ENCODE measurements at places on chromosomes 1 and 21.

DNA sequence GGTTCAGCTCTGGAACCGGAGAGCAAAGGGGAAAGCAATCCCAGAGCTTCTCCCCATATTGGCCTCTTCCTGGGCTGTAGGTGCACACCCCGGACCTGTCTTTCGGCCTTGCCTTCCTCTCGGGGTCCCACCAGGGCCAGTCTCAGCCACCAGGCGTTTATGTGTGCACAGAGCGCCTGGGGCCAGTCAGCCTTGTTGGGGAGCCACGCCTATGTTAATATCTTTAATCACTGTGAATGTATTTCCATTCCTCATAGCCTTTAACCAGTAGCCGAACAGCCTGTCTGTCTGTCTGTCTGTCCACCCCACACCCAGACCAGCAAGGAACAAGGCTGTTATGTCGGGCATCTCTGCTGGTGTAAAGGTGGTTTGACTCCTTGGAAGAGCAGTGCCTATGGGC is 18.8 kb downstream of the KCNC4 start:
- DNase-seq = no peak

- DNase-seq = no peak
Measured at GRCh38 chr1:211377539-211378450, 51.2 kb downstream of the TRAF5 start.

DNA sequence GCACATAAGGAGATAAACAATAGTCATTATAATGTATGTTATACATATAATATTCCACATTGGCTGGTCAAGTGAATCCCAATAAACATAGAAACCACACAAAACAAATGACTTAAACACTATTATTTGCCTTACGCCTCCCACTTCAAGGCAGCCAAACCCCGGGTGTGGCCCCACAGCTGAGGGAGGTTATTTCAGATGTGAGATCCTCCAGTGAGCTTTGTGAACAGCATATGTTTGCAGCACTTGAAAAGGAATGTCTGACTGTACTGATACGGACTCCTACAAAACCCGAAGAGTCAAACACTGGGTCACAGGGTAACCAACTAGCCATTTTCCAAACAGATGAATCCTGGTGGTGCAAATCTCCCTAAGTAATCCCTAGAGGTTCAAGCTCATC is 27.1 kb upstream of the DISP1 start:
- no peak for DNase-seq

- DNase-seq = no peak
Measured at GRCh38 chr1:113538225-113538624, 147.9 kb downstream of the MAGI3 start.

DNA sequence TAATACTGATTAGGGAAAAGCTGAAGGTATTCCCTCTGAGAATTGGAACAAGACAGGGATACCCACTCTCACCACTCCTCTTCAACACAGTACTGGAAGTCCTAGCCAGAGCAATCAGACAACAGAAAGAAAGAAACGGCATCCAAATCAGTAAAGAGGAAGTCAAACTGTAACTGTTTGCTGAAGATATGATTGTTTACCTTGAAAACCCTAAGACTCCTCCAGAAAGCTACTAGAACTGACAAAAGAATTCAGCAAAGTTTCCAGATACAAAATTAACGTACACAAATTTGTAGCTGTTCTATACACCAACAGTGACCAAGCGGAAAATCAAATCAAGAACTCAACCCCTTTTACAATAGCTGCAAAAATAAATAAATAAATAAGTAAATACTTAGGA is 78.6 kb downstream of the EXTL2 start:
- DNase-seq = no peak

DNA sequence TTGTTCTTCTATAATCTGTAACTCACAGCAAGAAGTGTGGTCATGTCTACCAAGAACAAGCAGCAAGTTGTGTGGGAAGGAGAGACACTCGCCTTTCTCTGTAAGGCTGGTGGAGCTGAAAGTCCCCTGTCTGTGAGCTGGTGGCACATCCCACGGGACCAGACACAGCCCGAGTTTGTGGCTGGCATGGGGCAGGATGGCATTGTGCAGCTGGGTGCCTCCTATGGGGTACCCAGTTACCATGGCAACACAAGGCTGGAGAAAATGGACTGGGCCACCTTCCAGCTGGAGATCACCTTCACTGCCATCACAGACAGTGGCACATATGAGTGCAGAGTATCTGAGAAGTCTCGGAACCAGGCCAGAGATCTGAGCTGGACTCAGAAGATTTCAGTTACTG is 15.5 kb downstream of the CD101 start:
- DNase-seq = no peak

DNA sequence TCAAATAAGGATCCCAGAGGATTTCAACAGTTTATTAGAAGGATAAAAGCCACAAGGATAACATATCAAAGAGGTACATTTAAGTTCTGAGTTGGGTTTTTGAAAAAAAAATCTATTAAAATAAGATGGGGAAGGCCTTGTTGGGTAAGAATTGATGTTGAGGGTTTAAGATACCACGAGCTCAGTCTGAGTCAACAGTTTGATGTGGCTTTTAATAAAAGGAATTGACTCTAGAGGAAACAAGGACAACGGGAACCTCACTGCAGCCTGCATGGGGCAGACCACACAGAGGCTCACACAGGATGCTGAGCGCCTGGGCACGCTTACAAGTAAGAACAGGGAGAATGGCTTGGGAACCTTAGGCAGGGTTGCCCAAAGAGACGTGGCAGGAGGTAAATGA is 107.5 kb downstream of the TIAM1 start:
- DNase-seq = no peak

DNA sequence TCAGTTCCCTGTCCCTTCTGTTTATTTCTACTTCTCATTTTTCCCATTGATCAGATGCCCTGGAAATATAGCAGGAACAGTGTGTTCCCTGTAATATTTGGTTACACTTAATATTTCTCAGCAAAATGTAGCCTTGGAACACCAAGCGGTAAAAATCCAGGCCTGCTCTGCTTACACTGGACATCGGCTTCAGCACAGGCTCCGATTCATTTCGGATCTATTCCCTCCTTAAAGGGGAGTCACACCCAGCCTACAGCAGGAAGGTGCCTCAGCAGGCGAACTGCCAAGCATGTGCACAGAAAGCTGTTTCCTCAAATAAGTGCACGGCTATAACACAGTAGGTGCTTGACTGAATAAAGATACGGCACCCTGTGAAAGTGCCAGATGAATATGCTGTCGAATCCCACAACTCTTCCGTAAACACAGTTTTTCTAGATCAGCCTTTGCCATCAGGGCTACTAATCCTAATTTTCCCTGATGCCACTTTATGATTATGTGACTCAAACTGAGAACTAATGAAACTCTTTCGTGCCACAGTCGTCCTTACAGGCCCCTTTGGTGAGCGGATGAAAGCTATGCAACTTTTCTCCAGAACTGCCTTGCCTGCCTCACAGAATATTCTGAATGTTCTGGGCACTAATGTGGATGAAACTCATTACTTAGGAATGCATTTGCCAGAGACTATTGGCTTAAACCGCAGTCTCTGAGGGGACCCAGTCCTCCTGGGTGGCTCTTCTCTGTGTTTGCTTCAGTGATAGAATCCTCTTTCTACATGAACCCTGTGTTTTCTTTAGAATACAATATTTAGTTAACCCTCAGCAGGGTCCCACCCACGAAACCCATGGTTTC is 275.5 kb upstream of the RUNX1 start:
- no peak for DNase-seq

GRCh38 chr1:63732666-63733065 is 41.2 kb upstream of the ROR1 start:
- DNase-seq = no peak

DNA sequence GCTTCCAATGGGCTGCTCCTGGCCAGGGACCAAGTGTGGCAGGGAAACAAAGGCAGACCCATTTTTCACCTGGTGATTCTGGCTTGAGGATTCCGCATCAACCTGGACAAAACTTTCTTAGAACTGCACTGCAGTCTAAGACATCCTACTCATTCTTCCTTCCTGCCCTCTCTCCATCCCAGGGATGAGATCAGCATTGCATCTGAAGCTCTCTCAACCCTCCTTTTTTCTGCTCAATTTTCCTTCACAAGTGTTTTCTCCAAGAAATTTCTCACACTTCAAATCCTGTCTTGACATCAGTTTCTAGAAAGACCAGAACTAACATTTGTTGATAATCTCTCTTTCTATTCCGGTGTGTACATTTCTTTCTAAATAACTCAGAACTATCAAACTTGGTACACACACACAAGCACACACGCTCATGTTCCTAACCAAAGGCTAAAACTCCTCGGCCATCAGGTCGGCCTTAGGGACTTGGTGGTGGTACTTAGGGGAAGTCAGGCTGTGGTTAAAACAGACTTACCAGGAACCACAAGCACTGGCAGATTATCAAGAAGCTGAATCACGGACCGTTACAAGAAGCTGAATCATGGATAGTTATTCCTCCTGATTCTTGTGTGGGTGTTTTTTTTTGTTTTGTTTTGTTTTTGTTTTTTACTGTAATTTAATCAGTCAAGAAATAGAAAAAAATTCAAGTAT is 21.0 kb upstream of the CXADR start:
- DNase-seq = no peak

- no peak for DNase-seq
Measured at GRCh38 chr1:8197493-8198282, 120.2 kb upstream of the SLC45A1 start.

GRCh38 chr1:75786901-75787493 is 941 bp downstream of the RABGGTB start:
- no peak for DNase-seq

DNA sequence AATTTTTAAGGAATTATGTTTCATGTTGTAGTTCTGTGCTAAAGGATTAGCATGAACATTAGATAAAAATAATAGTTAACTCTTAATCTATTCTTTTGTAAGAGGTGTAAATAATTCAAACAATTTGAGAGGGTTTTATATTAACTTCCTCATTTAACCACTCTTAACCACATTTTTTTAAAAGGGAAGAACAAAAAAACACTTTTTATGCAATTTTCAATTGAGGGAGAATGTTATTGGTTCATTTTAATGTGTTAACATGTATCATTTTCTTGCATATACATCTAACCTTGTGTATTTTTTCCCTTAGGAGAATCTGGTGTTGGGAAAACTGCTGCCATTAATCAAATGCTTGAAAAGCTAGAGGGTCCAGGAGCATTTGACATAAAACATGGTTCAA is 169.0 kb downstream of the LBR start:
- no peak for DNase-seq
